ENCODE measurements at places on chromosomes 7 and 10.

DNA sequence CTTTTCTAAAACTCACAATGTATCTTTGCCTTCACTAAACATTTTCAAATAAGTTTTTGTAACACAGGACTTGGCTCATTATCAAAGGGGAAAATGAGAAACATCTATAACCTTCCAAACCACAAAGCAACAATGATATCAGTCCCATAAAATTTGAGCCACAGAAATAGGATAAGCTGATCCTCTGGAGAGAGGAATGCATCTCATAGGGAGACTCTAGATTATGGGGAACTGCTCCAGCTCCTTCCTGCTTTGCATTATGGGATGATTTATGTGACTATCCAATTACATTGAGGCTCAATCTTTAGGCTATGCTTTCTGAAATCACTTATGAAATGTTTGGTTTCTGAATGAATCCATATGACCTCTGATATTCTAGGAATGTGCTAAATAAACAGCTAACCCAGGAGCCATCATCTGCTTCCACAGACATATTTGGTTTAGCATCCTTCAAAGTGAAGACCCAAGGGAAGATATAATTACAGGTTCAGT is 70.4 kb downstream of the CUBN start:
- no peak for DNase-seq

- no peak for DNase-seq
Observed at GRCh38 chr7:17640730-17641377, 299.4 kb downstream of the SNX13 start.

DNA sequence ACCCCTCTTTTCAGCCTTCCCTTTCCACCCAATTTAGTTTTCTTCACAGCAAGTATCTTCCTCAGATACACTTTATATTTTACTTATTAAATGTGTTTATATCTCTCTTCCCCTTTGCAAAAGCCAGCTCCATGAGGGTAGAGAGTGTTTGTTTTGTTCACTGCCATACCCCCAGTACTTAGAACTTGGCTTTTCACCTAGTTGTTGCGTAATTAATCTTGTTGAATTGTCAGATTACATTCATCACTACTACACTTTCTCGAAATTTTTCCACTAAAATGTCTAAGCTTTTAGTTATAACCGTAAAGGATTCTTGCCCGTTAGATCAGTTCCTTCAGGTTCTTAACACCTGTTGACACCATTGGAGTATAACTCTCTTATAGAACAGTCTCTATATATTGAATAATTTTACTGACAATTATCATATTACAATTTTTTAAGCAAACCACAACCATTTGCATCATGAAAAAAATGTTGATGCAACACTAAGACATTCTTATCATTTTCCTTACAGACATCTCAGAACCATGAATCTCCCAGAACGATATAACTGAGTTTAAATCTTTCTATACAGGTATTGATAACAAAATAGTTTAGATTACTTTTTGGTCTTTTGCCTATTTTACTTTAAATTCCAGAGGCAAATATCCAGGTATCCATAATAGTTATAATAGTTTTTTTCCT is 29.9 kb downstream of the VWDE start:
- no peak for DNase-seq

DNA sequence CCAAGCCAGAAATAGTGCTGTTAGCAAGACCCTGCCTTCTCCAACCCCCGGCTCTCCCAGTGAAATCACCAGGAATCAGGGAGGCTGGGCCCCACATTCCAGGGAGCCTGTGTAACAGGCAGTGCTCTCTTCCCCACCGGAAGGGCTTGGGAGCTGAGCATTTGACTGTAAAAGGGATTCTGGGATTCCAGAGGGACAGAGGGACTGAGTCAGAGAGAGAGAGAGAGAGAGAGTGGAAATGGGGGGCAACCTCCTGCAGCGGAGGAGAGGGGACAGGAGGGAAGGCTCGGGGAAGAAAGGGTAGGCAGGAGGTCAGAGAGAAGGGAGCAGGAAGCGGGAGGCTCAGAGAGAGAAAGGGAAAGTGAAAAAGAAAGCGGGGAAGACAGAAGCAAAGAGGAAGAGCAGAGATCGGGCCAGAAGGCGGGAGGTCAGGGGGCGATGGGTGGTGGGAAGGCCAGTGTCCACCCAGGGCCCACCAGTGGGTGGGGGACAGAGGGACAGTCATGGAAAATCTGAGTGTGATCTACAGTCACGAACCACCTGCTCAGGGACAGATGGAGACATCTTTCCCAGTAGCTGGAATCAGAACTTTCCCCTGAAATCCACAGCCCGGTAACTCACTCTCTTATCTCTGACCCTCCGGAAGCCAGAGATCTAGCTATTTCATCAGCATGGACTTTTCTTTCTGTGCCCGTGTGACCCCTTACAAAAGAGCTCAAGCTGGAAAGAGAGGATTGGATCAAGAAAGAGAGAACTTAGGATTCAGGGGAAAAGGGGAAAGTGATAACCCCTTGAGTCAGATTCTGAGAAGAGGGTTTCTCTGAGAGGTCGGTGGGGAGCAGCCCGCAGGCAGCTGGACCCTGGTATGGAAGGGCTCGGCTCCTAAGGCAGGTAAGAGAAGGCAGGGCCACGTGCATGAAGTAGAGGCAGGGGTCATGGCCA is 4.6 kb upstream of the SERPINE1 start:
- DNase-seq: peak; percentile 88

DNA sequence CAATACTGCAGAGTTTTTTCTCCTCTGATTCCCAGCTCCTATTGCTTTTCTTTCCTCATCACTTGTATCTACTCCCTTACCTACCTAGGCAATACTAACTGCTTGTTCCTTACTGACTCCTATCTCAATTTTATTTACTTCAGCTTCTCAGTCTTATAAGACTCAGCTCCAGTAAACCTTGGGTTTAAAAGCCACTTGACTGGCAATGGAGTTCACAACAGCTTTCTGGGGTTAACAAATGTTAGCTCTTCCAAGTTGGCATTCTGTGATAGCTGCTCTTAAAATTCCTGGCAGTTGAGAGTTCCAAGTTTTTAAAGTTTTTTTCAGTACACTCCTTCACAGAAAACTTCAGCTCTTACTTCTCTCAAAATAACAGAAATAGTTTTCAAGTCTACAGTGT is 14.2 kb downstream of the ATAD1 start:
- DNase-seq: no peak

GRCh38 chr7:94530109-94530508 is 20.5 kb downstream of the CASD1 start:
- no peak for DNase-seq

DNA sequence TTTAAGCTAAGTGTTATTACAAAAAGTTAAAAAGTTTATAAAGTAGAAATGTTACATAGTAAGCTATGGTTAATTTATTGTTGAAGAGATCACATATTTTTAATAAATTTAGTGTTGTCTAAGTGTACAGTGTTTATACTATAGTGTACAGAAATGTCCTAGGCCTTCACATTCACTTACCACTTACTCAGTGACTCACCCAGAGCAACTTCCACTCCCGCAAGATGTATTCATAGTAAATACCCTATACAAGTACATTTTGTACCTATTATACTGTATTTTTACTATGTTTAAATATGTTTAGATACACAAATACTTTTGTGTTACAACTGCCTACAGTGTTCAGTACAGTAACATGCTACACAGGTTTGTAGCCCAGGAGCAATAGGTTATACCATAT is 69.2 kb downstream of the DNAJC1 start:
- no peak for DNase-seq

DNA sequence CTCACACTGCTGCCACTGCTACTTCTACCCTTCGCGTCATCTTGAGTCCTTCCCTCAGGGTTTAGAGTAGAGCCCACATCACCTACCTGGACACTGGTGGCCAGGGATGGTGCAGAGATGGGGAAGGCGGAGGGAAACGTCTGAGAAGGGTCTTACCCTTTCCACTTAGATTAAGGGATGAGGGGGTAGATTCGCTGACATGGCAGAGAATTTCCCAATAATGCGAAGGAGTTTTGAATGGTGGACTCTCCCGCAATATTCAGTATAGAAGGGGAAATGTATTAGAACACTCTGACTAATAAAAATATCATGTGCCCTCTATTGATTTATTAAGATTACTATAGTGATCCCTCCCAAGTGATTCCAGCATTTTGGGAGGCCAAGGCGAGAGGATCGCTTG is 209.5 kb upstream of the KIAA1217 start:
- no peak for DNase-seq

- DNase-seq: no peak
Observed at GRCh38 chr10:33136781-33137180, 178.8 kb upstream of the ITGB1 start.

- no peak for DNase-seq
Observed at GRCh38 chr10:44967616-44968015, 8.0 kb downstream of the RASSF4 start.
